ENCODE measurements at places on chromosomes 16 and 17.

DNA sequence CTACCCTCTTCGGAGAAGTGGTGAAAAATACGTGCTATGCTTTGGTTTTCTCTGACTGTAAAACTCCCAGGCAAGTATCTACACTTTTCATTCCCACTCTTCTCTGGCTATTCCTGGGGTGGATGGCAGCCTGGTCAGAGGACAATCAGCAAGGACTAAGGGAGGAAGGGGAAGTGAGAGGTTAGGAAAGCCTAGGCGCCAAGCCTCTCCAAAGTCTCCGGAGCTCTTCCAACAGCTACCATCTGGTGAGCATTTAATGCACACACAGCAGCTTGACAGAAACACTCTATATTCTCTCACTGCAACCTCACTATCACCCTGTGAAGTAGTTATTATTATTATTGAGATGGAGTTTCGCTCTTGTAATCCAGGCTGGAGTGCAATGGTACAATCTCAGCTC is 65.1 kb downstream of the WSCD1 start:
- no peak for DNase-seq

DNA sequence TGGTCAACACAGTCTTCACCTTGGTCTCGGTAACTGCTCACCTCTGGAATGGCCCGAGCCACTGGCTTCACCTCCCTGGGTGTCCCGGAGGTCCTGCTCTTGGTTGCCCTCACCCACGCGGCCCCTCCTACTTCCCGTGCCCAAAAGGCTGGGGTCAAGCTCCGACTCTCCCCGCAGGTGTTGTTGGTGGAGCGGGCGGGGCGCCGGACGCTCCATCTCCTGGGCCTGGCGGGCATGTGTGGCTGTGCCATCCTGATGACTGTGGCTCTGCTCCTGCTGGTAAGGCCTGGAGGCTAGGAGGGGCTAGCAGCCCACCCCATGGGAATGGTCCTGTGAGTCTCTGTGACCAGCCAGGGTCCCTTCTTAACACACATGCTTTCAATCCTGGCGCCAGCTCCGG is 3.4 kb downstream of the SLC2A4 start:
- DNase-seq, result no peak

DNA sequence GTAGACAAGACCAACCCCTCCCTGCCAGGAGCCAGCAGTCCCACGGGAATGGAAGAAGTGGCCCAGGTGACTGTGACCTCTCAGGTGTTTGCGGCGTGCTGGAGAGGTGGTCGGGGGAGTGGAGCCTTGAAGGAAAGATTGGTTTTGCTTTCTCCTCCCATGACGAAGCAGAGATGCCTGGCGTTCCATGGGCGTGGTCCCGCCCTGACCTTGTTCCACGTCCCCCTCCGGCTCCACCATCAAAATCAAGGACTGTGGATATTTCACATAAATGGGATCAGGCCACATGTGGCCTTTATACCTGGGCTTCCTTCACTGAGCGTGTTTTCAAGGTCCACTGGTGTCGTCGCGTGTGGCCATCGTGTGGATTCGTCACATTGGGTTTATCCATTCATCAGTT is 270.6 kb upstream of the TNRC6C start:
- DNase-seq, result no peak

GRCh38 chr16:54031107-54031760 is 255.4 kb downstream of the IRX3 start:
- no peak for DNase-seq

- no peak for DNase-seq
Measured at GRCh38 chr17:72077326-72077960, 43.4 kb upstream of the SOX9 start.

DNA sequence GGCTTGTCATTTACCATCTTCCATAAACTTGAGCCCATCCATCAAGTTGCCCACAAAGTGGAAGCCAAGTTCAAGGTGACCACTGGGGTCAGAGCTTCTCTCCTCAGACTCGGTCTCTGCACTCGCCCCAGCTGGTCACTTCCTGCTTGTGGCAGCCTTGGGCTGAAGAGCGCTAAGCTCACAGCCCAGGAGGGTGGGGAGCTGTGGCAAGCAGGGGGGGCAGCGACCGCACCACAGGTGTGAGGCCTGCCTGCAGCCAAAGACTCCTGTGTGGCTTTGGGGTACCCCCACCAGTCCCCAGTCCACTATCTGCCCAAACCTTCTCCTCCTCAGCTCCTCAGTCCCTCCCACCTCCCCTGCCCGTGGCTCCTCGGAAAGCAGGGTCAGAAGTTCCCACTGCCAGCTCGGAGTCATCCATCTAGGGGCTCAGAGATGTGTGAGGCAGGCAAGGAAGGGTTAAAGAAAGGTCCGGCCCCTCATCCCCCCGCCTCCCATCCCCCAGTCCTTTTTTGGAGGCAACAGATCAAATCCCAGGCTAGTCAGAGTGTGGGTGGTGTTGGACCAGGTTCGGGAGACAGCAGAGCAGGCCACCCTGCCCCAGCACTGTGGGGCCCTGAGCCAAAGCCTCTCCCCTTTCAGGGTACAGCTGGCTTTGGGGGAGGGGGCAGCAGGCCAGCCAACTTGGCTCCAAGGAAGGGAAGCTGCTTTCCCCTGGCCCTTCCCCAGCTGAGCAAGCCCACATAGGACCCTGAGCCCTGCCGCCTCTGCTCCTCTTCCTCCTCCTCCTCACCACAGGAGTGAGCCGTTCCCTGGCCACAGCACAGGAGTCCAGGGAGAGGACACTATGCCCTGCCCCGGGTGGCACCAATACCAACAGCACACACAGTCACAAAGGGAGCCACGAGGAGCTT is 3.2 kb downstream of the CSF3 start:
- DNase-seq, result no peak

DNA sequence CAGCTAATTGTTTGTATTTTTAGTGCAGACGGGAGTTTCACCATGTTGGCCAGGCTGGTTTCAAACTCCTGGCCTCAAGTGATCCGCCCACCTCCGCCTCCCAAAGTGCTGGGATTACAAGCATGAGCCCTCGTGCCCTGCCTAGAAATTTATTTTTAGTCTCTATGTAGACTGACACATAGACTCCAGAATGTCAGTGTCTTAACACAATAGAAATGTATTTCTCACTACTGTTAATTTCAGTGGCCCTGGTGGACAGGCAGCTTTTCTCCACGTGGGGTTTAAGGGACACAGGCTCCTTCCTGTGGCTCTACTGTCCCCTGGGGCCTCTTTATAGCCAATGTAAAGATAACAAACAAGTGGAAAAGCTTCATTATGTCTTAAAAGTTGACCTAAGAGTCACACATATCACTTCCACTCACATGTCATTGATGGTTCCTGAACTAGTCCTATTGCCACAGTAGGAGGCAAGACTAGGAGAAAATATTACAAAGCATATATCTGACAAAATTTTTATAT is 43.8 kb downstream of the COPRS start:
- no peak for DNase-seq

- DNase-seq, result no peak
Measured at GRCh38 chr17:8468127-8468526, 32.4 kb downstream of the NDEL1 start.

DNA sequence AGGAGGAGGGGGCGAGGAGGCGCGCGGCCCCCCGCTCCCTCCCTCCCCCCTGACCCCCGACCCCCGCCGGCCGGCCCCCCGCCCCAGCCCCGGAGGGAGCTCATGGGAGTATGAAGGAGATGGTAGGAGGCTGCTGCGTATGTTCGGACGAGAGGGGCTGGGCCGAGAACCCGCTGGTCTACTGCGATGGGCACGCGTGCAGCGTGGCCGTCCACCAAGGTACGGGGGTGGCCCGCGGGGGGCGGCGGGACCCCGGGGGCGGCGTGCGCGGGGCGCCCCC is 390 bp downstream of the MLLT6 start:
- DNase-seq, result no peak

DNA sequence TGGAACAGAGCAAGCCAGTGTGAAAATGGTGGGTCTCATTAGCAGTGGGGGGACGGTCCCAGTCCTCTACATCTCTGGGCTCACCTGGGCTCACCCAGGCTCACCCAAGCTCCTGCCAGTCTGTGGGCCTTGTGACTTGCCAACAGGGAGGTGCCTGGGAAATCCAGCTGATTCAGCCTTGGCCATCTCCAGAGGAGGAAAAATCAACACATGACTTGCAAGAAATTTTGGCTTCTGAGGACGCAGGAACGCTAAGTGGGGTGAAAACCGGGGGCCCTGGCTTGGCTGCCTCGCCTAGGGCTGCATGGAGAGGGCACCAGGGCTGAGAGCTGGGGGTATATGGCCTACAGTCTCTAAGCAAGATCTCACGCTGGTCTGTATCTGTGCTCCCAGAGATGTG is 47.7 kb downstream of the VAC14 start:
- no peak for DNase-seq

GRCh38 chr17:46763416-46763815 is 55.1 kb downstream of the WNT3 start:
- DNase-seq, result no peak

All from stimulated activated effector memory CD8-positive, alpha-beta T cell treated with anti-CD3 and anti-CD28 coated beads, Interleukin-12 subunit alpha, Interleukin-12 subunit beta, amount 100 ng/mL, for 72 hours (primary cell).